Activated CD8-positive, alpha-beta T cell treated with anti-CD3 and anti-CD28 coated beads for 36 hours (primary cell): ENCODE measurements at places on chromosomes 5 and 9. TPM values are rescaled to one million over a fixed set of nuclear protein-coding genes. Genes with fewer than 3 reads are reported as not detected.

GRCh38 chr9:36402536-36402935 lies 2.5 kb upstream of the RNF38 start:
- DNase-seq = no peak
- peak overlapping the region; percentile 16 for H3K27ac ChIP-seq
- H3K4me1 ChIP-seq = peaks cover 37% of the 10 kb centered on the region
- peaks cover 7% of the 10 kb centered on the region for H3K36me3 ChIP-seq
- H3K27me3 ChIP-seq = no peaks in the 10 kb centered on the region

- no peaks in the 10 kb centered on the region for H3K4me1 ChIP-seq
- no peak overlapping the region for H3K27ac ChIP-seq
- H3K4me3 ChIP-seq = no peak overlapping the region
- DNase-seq = no peak
- no peaks in the 10 kb centered on the region for H3K36me3 ChIP-seq
- H3K27me3 ChIP-seq = no peaks in the 10 kb centered on the region
Measured at GRCh38 chr5:68771732-68772131, 322.1 kb upstream of the SLC30A5 start.

DNA sequence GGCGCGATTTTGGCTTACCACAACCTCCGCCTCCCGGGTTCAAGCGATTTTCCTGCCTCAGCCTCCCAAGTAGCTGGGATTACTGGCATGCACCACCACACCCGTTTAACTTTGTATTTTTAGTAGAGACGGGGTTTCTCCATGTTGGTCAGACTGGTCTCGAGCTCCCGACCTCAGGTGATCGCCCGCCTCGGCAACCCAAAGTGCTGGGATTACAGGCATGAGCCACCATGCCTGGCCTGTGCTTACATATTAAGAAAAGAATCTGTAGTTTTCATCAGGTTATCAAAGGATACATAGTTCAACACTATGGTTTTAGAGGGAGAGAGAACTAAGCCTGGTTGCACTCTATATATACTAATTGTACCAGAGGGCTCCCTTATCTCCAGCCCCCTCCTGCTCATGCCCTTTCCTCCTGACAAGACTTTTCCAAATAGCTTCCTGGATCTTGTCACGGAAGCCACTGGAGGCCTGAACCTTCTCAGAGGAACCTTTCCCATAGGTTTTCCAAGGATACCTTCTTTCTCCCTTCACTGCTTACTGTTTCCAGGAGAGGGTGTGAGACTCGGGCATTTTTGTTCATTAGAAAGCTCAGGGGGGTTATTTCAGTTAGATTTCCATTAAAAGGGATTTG lies 53.1 kb downstream of the SLC44A1 start:
- no peaks in the 10 kb centered on the region for H3K27me3 ChIP-seq
- H3K36me3 ChIP-seq = no peaks in the 10 kb centered on the region
- H3K4me1 ChIP-seq = peaks cover 12% of the 10 kb centered on the region
- H3K27ac ChIP-seq = no peak overlapping the region
- H3K4me3 ChIP-seq = no peak overlapping the region

The PCDHGB3 gene
- 0.07 TPM for total RNA-seq

DNA sequence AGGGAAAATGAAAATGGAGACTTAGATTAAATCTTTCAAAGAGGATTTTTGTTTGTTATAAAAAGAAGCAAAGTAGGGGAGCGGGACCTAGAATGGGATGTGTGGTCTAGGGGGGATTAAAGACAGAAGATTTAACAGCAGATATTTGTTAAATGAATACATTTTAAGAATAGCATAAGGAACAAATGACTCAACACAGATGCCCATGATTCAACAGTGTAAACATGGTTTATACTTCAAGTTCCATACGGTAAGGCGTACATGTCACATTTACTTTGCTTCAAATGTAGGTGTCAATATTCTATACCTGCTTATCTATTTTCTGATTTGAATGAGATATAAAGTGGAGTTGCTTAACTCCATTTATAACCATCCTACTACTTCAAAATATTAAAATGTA lies 1.5 kb downstream of the TICAM2 start:
- H3K4me1 ChIP-seq = peaks cover 33% of the 10 kb centered on the region
- no peak overlapping the region for H3K27ac ChIP-seq
- no peak overlapping the region for H3K4me3 ChIP-seq
- no peak for DNase-seq
- no peaks in the 10 kb centered on the region for H3K27me3 ChIP-seq

The ZNF622 gene
- total RNA-seq = 36.7 TPM

GRCh38 chr9:20621471-20622329 lies 599 bp downstream of the MLLT3 start:
- H3K27ac ChIP-seq = peak overlapping the region; percentile 99
- peaks cover 43% of the 10 kb centered on the region for H3K4me1 ChIP-seq
- peak; percentile 79 for DNase-seq

The OLFM1 gene
- total RNA-seq = not detected

GRCh38 chr9:93826209-93826608 lies 128.9 kb downstream of the BARX1 start:
- peak; percentile 61 for DNase-seq
- no peaks in the 10 kb centered on the region for H3K36me3 ChIP-seq

DNA sequence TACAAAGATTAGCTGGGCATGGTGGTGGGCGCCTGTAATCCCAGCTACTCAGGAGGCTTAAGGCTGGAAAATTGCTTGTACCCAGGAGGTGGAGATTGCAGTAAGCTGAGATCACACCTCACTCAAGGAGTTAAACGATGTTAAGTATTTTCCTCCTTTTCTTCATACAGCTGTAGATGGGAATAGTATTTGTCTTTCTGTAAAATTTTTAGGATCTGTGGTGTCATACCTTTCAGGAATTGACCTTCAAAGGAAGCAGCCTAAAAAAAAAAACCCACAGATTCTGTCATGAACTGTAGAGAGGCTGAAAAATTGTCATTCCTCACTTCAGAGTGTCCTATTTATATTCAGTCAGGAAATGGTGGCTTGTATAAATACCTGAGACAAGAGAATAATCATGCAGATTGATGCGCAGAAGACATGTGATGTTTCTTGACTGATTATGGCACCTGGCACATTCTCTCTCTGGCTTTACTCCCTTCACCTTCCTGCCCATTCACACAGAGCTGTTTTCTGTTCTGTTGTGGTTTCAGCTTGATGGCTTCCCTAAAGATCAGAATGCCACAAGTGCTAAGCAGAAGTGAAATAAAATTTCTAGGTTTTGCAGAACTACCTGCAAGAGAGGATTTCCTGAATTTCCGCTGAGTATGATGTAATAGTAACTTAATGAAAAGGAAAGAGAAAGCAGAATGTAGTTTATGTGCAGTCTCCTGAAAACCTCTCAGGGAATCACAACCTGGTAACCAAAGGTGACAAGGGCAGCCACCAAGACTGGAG lies 3.8 kb downstream of the IFNA1 start:
- no peak overlapping the region for H3K27ac ChIP-seq
- H3K4me3 ChIP-seq = peak overlapping the region; percentile 0
- H3K4me1 ChIP-seq = peaks cover 13% of the 10 kb centered on the region
- H3K27me3 ChIP-seq = no peaks in the 10 kb centered on the region
- no peaks in the 10 kb centered on the region for H3K36me3 ChIP-seq

GRCh38 chr9:74755999-74756398 lies 131.7 kb downstream of the TRPM6 start:
- H3K4me3 ChIP-seq = no peak overlapping the region
- DNase-seq = no peak
- no peaks in the 10 kb centered on the region for H3K4me1 ChIP-seq
- H3K36me3 ChIP-seq = no peaks in the 10 kb centered on the region
- H3K27me3 ChIP-seq = peaks cover 2% of the 10 kb centered on the region

- H3K4me3 ChIP-seq = no peak overlapping the region
- H3K4me1 ChIP-seq = peaks cover 5% of the 10 kb centered on the region
- no peak for DNase-seq
- H3K27me3 ChIP-seq = no peaks in the 10 kb centered on the region
- no peaks in the 10 kb centered on the region for H3K36me3 ChIP-seq
Measured at GRCh38 chr5:158763217-158763616, 336.5 kb downstream of the EBF1 start.

GRCh38 chr5:65125591-65126541 lies 355.9 kb downstream of the ADAMTS6 start:
- DNase-seq = no peak
- no peak overlapping the region for H3K27ac ChIP-seq
- no peaks in the 10 kb centered on the region for H3K36me3 ChIP-seq
- H3K4me3 ChIP-seq = no peak overlapping the region
- no peaks in the 10 kb centered on the region for H3K27me3 ChIP-seq
- H3K4me1 ChIP-seq = no peaks in the 10 kb centered on the region

The IDNK gene
- total RNA-seq = 3.6 TPM

The PDE8B gene
- total RNA-seq = not detected

GRCh38 chr9:112112941-112113681 lies 62.0 kb downstream of the SUSD1 start:
- no peak overlapping the region for H3K4me3 ChIP-seq
- DNase-seq = peak; percentile 13
- no peaks in the 10 kb centered on the region for H3K4me1 ChIP-seq
- H3K27me3 ChIP-seq = no peaks in the 10 kb centered on the region
- H3K27ac ChIP-seq = no peak overlapping the region
- no peaks in the 10 kb centered on the region for H3K36me3 ChIP-seq

GRCh38 chr5:171390883-171391677 lies 3.4 kb downstream of the NPM1 start:
- peaks cover 81% of the 10 kb centered on the region for H3K36me3 ChIP-seq
- H3K4me3 ChIP-seq = peak overlapping the region; percentile 98
- H3K27ac ChIP-seq = peak overlapping the region; percentile 100
- peak; percentile 55 for DNase-seq

GRCh38 chr5:36156619-36157018 lies 4.7 kb downstream of the SKP2 start:
- H3K27me3 ChIP-seq = no peaks in the 10 kb centered on the region
- H3K36me3 ChIP-seq = peaks cover 67% of the 10 kb centered on the region
- DNase-seq = no peak
- H3K4me1 ChIP-seq = peaks cover 44% of the 10 kb centered on the region
- no peak overlapping the region for H3K27ac ChIP-seq

The C9orf153 gene
- 0.16 TPM for total RNA-seq
